GM23338 (cell line): ENCODE measurements at places on chromosomes 13 and 19. TPM values are rescaled to one million over a fixed set of nuclear protein-coding genes. Genes with fewer than 3 reads are reported as not detected.

MEIOSIN gene
- total RNA-seq = 0.16 and 0.28 TPM in 2 replicates

DNA sequence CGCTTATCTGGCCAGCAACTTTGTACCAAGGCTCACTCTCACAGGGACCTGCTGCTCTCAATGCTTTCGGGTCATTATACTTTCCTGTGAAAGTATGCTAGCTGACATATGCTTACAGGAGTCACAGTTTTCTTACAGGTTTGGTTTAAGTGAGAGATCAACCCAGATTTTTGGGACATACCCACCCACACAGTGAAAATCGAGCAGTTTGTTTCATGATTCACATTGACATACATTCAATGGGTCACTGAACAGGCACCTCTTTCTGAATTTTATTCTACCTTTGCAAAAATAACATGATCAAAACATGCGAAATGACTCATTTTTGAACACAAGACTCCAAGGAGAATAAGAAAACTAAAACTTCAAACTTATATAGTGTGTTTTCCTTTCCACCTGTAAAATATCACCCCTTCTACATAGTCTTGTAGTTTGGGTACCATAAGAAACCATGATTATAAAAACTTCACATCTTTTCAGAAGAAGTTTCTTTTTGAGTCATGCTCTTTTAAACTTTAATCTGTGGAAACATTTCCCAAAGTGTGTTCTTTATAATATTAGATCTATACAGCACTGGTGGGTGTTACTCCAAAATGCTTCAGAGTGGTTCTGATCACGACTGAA is 44.3 kb upstream of the TEX29 start:
- H3K27ac ChIP-seq = no peak overlapping the region
- no peaks in the 10 kb centered on the region for H3K27me3 ChIP-seq
- H3K4me3 ChIP-seq = no peak overlapping the region
- DNase-seq = no peak
- H3K4me1 ChIP-seq = no peaks in the 10 kb centered on the region

EBPL gene
- 231 and 260 TPM in 2 replicates for total RNA-seq

ELSPBP1 gene
- total RNA-seq = not detected in 2 replicates

DNA sequence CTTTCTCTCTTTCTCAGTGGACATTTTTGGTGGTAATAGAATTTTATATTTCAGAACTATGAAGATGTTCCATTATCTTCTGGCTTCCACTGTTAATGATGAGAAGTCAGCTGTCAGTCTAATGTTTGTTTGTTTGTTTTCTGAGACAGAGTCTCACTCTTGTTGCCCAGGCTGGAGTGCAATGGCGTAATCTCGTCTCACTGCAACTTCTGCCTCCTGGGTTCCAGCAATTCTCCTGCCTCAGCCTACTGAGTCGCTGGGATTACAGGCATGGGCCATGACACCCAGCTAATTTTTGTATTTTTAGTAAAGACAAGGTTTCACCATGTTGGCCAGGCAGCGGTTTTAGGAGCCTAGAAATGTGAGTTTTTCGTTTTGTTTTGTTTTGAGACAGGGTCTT is 4.7 kb downstream of the ZNF317 start:
- H3K4me3 ChIP-seq = no peak overlapping the region
- H3K27me3 ChIP-seq = no peaks in the 10 kb centered on the region
- peaks cover 30% of the 10 kb centered on the region for H3K4me1 ChIP-seq
- no peaks in the 10 kb centered on the region for H3K36me3 ChIP-seq
- no peak overlapping the region for H3K27ac ChIP-seq

DNA sequence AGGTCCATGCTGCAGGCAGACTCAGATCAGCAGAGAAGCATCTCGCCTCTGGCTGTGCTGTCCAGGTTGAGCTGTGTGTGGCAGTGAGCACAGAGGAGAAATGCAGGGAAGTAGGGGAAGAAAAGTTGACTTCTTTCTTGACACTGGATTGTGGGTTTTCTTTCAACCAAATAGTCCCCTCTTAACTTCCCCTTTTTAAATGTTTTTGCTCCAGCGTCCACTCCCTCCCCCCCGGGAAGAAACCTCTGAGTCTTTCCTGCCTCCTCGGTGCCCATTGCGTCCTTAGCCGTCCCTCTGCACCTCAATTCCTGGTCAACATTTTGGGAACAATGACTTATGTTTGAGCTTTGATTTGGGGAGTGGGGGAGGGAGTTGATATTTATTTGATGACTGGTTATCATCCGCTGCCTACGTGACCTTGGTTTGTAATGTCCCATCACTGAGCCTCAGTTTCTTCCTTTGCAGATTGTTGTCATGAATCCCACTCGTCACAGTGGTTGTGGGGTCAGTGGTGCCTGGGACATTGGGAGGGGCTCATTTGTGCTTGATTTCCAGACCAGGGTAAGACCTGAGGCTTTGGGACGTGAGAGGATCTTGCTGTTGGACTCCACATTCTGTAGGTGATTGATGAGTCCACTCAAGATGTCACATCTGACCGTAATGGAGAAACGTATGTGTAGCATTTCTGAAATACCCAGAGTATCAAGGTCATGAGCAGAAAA is at the start of gene LILRB2:
Gene LILRB2, minus strand, starts transcription at position 104 of the 722 bp plus-strand sequence. CDS start 614 bp downstream, outside the sequence.
- H3K36me3 ChIP-seq = no peaks in the 10 kb centered on the region
- no peak for DNase-seq
- no peak within 1 kb of the TSS for H3K27ac ChIP-seq
- H3K27me3 ChIP-seq = no peaks in the 10 kb centered on the region

TNNT1 gene
- 51.4 and 59.3 TPM in 2 replicates for total RNA-seq
